ENCODE measurements at places on chromosomes 11 and 22.

DNA sequence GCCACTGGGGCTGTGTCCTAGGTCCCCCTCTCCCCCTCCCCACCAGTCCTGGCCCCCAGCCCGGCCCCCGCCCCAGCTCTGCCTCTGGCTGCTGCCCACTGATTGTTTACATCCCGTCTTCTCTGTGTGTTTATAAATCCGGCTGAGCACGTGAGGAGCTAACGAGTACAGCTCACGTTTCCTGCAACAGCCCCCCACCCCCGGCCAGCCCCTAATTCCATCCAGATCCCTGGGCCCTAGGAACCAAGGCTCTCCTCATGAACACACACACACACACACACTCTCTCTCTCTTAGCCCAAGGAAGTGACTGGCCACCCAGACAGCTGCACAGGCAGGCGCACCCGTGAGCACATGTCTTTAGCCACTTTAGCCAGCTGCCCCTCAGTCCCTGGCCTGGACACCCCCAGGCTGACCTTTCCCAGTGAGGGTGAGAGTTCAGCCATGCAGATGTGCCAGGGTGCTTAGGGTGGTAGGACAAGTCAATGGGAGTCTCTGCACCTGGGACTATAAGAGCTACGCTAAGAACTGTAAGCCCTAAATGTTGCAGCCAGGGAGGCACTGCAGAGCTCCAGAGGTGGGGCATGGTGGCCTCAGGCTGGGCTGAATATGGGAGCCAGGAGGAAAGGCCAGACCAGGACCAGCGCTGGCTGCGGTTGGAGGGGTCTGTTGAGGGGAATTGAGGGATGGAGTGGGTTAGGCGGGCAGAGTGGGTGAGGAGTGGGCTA, 2.9 kb downstream of the CLCF1 start:
- ATAC-seq: no peak
- H3K27ac ChIP-seq: peak overlapping the region; percentile 87
- H3K36me3 ChIP-seq: peaks cover under 1% of the 10 kb centered on the region
- no peak overlapping the region for H3K4me3 ChIP-seq
- no peaks in the 10 kb centered on the region for H3K27me3 ChIP-seq

GRCh38 chr11:44718612-44719390, 8.0 kb upstream of the TSPAN18 start:
- H3K4me3 ChIP-seq: no peak overlapping the region
- ATAC-seq: no peak
- H3K36me3 ChIP-seq: no peaks in the 10 kb centered on the region
- H3K27me3 ChIP-seq: no peaks in the 10 kb centered on the region
- peaks cover 7% of the 10 kb centered on the region for H3K4me1 ChIP-seq

DNA sequence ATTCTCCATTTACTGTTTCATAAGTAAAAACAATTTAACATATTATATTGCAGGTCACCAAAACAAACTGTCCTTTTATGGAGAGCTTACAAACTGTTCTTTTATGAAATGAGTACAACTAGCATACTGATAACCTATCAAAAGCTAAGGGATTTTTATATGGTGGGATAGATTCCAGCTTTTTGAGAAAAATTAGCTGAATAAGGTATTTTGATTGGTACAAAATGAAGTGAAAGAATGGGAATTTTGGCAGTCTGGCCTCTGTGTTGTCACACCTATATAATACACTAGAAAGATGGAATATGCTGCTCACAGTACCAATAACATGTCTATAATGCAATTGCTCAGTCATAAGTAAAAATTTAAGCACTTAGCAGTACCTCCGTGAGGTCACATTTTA, 11.4 kb downstream of the TRAF6 start:
- no peaks in the 10 kb centered on the region for H3K27me3 ChIP-seq
- no peak overlapping the region for H3K4me3 ChIP-seq
- peaks cover 74% of the 10 kb centered on the region for H3K36me3 ChIP-seq

GRCh38 chr22:33350961-33351360, 292.8 kb upstream of the SYN3 start:
- peaks cover 13% of the 10 kb centered on the region for H3K36me3 ChIP-seq
- H3K4me3 ChIP-seq: no peak overlapping the region
- ATAC-seq: no peak
- H3K27ac ChIP-seq: no peak overlapping the region
- H3K27me3 ChIP-seq: no peaks in the 10 kb centered on the region
- H3K4me1 ChIP-seq: no peaks in the 10 kb centered on the region

DNA sequence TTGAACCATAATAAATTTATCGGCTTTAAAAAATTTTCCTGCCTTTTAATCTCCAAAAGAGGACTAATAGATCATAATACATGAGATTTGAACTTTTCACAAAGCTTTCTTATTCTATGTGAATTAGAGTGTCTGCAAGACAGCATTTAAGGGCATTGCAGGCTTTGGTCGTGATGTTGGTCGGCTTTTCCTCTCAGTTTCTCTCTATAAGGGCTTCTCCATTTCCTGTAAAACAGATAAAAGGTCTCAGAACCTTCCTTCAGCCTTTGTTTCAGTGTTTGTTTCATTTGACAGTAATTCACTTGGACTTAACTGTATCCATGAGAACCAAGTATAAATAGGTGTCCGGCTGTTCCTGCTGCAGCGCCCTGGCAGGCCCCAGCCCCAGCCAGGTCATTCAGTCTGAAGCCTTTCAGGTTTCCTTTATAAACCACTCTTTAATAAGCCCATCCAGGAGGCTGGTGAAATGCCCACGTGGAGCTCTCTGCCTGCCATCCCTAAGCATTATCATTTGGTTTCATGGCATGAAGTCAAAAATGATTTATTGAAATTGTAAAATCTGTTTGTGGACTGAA, 37.2 kb upstream of the ADSL start:
- H3K27ac ChIP-seq: peak overlapping the region; percentile 84
- ATAC-seq: no peak
- no peak overlapping the region for H3K4me3 ChIP-seq
- no peaks in the 10 kb centered on the region for H3K27me3 ChIP-seq
- H3K36me3 ChIP-seq: peaks cover 2% of the 10 kb centered on the region

- no peak overlapping the region for H3K27ac ChIP-seq
- no peaks in the 10 kb centered on the region for H3K27me3 ChIP-seq
Measured at GRCh38 chr11:121904148-121904547, 211.9 kb downstream of the BLID start.

GRCh38 chr11:69644071-69644961, 3.4 kb downstream of the CCND1 start:
- peak overlapping the region; percentile 63 for H3K4me3 ChIP-seq
- peak overlapping the region; percentile 93 for H3K27ac ChIP-seq
- H3K36me3 ChIP-seq: peaks cover 29% of the 10 kb centered on the region
- peaks cover 33% of the 10 kb centered on the region for H3K27me3 ChIP-seq
- H3K4me1 ChIP-seq: no peaks in the 10 kb centered on the region

DNA sequence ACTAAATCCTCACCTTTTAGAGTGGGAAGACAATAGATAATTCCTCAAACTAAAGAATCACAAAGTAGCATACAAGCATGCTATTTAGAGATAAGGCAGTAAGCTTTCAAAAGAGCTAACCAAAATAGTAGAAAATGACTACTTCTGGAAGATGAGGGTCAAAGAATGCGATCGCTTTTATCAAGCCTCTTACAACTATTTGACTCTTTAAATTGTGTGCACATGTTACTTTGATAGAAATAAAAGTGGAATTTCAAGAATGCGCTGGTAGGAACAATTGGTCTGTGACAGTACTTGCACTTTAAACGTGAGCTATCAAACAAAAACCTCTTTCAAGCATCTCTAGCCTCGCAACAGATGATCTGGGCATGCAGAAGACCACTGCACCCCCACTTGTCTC, 97.3 kb downstream of the COMMD9 start:
- ATAC-seq: no peak
- H3K36me3 ChIP-seq: no peaks in the 10 kb centered on the region
- no peak overlapping the region for H3K4me3 ChIP-seq
- no peaks in the 10 kb centered on the region for H3K27me3 ChIP-seq
- no peaks in the 10 kb centered on the region for H3K4me1 ChIP-seq

DNA sequence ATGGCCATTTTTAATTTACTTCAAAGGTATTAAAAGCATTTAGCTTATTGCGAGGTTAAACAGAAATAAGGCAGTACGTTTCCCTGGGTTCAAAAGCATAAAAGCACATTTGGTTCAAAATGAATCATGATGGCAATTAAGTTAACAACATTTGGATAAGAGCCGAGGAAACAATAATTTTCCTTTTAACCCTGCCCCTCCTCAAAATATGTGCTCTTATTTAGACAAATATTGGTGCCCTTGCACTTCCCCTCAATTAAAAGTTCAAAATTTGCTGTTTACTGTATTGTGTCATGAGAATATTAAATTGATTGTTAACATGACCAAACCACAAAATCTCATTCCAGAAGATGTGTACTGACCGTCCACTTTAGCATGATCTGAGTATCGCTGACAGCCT, 48.7 kb downstream of the VSIG10L2 start:
- no peak overlapping the region for H3K4me3 ChIP-seq
- no peaks in the 10 kb centered on the region for H3K27me3 ChIP-seq
- no peak overlapping the region for H3K27ac ChIP-seq
- peaks cover 67% of the 10 kb centered on the region for H3K36me3 ChIP-seq
- H3K4me1 ChIP-seq: no peaks in the 10 kb centered on the region

DNA sequence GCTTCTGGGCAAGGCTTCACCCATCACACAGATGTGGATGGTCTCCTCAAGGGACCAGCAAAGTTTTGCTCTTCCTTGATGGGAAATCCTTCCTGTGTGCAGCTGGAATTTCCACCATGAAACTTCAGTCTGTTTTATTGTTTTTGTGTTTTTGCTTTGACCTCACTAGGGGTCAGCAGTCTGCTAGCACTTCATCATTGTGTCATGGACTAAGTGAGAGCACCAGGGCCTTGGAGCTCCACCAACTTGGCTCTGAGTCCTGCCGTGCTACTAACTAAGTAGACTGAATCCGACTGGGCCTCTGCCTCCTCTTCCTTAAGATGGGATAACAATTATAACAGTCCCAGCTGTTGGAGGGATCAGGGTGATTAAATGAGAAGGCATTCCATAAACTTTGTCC, 305.8 kb upstream of the NCAM1 start:
- peaks cover 22% of the 10 kb centered on the region for H3K4me1 ChIP-seq
- no peaks in the 10 kb centered on the region for H3K36me3 ChIP-seq
- peak; percentile 82 for ATAC-seq

DNA sequence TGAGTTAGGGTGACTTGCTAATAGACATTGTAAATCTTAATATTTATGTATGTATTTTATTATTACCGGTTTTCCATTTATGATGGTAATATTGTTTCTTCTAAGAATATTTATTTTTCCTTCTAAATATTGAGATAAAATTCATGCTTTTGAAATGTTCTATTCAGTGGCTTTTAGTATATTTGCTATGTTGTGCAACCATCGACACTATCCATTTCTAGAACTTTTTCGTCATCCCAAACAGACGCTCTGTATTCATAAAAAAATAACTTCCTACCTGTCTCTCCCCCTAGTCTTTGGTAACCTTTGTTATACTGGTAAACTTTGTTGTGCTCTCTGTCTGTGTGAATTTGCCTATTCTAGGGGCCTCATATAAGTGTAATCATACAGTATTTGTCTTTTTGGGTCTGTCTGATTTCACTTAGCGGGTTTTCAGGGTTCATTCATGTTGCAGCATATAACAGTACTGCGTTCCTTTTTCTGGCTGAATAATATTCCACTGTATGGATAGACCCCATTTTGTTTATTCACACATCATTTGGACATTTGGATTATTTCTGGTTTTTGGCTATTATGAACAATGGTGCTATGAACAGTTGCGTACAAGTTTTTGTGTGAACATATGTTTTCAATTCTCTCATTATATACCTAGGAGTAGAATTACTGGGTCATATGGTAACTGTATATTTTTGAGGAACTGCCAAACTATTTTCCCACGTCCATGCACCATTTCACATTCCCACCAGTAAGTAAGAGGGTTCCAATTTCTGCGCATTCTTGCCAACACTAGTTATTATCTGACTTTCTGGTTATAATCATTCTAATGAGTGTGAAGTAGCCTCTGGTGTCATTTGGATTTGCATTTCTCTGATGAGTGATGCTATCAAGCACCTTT, 15.9 kb downstream of the NEAT1 start:
- ATAC-seq: no peak
- no peak overlapping the region for H3K4me3 ChIP-seq
- H3K27me3 ChIP-seq: no peaks in the 10 kb centered on the region
- peaks cover 94% of the 10 kb centered on the region for H3K36me3 ChIP-seq
- no peak overlapping the region for H3K27ac ChIP-seq
- peaks cover 99% of the 10 kb centered on the region for H3K4me1 ChIP-seq

DNA sequence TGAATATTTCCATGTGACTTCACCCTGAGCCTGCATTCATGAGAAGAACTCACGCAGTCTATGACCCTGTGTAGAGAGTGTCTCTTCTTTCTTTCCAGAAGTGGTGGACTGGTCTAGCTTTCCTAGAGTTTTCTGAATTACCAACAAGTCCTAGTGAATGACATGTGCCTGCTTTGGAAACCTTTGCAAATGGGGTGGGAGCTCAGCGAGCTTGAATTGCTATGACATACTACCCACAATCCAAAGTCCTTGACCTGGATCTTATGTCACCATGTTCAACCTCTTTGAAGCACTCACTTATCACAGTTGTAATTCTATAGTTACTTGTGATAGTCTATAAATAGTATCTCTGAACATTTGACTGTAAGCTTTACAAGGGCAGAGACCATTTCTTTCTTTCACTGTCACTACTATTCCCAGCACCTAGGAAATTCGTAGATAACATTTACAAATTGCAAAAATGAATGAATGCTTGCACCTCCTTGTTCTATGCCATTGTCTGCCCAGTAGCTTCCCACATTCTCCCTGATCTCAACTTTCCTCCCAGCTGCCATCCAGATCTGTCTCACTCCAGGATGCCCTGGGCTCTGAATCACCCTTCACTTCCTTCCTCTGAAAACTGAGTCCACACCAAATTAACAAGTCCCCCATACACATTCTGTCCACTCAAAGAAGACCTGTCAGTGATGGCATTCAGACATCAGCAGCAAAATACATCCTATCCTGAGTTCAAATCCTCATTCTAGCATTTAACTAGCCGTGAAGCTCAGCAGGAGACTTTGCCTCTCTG, 201.9 kb upstream of the SESN3 start:
- ATAC-seq: no peak
- no peak overlapping the region for H3K27ac ChIP-seq
- H3K36me3 ChIP-seq: no peaks in the 10 kb centered on the region
- no peak overlapping the region for H3K4me3 ChIP-seq
- no peaks in the 10 kb centered on the region for H3K27me3 ChIP-seq

DNA sequence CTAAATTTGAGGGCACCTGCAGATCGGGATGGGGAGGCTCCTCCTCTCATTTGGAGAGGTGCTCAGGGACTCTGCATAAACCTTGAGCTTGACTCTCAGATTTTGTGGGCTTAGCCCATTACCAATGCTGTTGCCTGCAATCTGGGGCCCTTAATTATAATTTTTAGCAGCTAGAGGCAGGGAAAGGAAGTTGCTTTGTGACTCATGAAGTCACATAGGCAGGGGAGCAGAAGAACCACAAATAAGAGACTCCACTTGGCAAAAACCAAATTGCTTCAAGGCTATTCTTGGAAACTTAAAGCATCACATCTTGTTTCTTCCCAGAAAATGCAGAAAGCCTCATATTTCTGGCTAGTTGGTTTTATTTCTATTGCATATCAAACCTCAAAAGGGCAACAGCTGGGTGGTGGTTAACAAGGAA, 46.9 kb downstream of the MICAL2 start:
- no peak for ATAC-seq
- peak overlapping the region; percentile 91 for H3K27ac ChIP-seq
- no peaks in the 10 kb centered on the region for H3K36me3 ChIP-seq
- H3K4me3 ChIP-seq: no peak overlapping the region
- H3K27me3 ChIP-seq: no peaks in the 10 kb centered on the region

Measured in gastroesophageal sphincter (tissue), 4 donors.